Osteoblast (primary cell): ENCODE measurements at places on chromosomes 11 and 22. TPM values are rescaled to one million over a fixed set of nuclear protein-coding genes. Genes with fewer than 3 reads are reported as not detected.

- H3K27ac ChIP-seq: peak overlapping the region; percentile 4
- peaks cover 6% of the 10 kb centered on the region for H3K36me3 ChIP-seq
- no peaks in the 10 kb centered on the region for H3K27me3 ChIP-seq
- peaks cover 7% of the 10 kb centered on the region for H3K4me1 ChIP-seq
These were observed 6.2 kb downstream of the CRYAB start for GRCh38 chr11:111905411-111905810.

GRCh38 chr22:25839755-25840154, 97.8 kb downstream of the MYO18B start:
- DNase-seq: no peak
- no peaks in the 10 kb centered on the region for H3K4me1 ChIP-seq
- no peaks in the 10 kb centered on the region for H3K36me3 ChIP-seq
- no peaks in the 10 kb centered on the region for H3K27me3 ChIP-seq
- H3K4me3 ChIP-seq: no peak overlapping the region
- H3K27ac ChIP-seq: no peak overlapping the region

DNA sequence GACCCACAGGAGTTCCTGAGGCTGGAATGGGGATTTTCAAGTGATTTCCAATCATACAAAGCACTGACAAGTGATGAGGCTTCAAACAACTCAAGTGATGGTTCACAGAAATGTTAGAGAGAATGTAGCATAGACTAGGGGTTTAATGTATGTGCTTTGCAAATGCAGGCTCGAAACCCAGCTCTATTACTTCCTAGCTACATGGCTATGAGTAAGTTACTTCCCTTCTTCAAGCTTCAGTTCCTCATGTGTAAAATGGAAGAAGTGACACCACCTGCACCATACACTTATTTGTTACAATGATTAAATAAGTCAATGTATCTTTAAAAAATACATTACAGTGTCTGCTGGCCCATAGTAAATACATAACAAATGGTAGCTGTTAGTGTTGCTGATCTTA, 139.8 kb downstream of the CCDC81 start:
- H3K27me3 ChIP-seq: no peaks in the 10 kb centered on the region
- H3K4me1 ChIP-seq: peaks cover 51% of the 10 kb centered on the region
- DNase-seq: no peak
- no peaks in the 10 kb centered on the region for H3K36me3 ChIP-seq
- no peak overlapping the region for H3K27ac ChIP-seq
- no peak overlapping the region for H3K4me3 ChIP-seq

- H3K27me3 ChIP-seq: no peaks in the 10 kb centered on the region
- H3K27ac ChIP-seq: no peak overlapping the region
- H3K36me3 ChIP-seq: no peaks in the 10 kb centered on the region
- no peak overlapping the region for H3K4me3 ChIP-seq
- no peaks in the 10 kb centered on the region for H3K4me1 ChIP-seq
These were observed 29.8 kb downstream of the CHORDC1 start for GRCh38 chr11:90192869-90193582.

DNA sequence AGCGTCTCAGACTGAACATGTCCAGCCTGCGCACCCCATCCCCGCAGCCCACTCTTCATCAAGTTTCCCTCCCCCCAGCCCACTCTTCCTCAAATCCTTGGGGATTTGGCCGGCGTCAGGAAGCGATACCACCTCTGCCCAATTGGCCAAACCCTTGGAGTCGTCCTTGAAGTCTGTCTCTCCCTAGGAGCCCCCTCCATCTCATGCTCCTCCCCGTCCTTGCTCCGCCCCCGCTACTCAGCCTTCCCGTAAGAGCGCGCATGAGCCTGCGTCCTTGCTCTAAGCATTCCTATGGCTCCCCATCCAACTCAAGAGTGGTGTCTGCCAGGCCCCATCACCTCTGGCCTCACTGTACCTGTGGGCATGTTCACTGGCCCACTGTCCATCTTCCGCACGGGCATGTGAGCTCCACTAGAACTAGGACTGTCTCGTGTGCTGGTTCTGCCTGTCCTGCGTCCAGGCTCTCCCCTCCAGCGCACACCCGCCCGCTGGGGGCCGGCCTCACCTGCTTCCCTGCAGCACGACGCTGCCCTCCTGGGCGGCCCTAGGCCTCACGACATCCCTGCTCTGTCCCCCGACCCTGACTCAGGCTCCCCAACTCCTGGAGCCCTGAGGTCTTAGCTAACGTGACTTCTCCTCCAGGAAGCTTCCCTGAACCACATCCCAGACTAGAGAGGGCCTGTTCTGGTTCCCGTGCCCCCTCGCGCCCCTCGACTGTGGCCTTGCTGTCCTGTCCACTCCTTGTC, 30.5 kb upstream of the TTLL12 start:
- no peak overlapping the region for H3K4me3 ChIP-seq
- no peaks in the 10 kb centered on the region for H3K36me3 ChIP-seq
- no peaks in the 10 kb centered on the region for H3K4me1 ChIP-seq
- DNase-seq: no peak
- H3K27me3 ChIP-seq: no peaks in the 10 kb centered on the region

The GP1BB gene
- 0.88 and 1.8 TPM in 2 replicates for total RNA-seq

GRCh38 chr11:98545544-98546175, 475.1 kb upstream of the CNTN5 start:
- H3K4me3 ChIP-seq: no peak overlapping the region
- no peaks in the 10 kb centered on the region for H3K36me3 ChIP-seq
- H3K27ac ChIP-seq: no peak overlapping the region

The THRSP gene
- total RNA-seq: not detected in 2 replicates

The VPREB1 gene
- not detected in 2 replicates for total RNA-seq

The ROBO4 gene
- total RNA-seq: 0.36 and 0.59 TPM in 2 replicates

GRCh38 chr22:43330178-43331068, 12.7 kb downstream of the SCUBE1 start:
- DNase-seq: no peak
- H3K4me3 ChIP-seq: no peak overlapping the region
- no peak overlapping the region for H3K27ac ChIP-seq
- no peaks in the 10 kb centered on the region for H3K4me1 ChIP-seq

The MAPK8IP1 gene
- 8.0 and 9.7 TPM in 2 replicates for total RNA-seq

DNA sequence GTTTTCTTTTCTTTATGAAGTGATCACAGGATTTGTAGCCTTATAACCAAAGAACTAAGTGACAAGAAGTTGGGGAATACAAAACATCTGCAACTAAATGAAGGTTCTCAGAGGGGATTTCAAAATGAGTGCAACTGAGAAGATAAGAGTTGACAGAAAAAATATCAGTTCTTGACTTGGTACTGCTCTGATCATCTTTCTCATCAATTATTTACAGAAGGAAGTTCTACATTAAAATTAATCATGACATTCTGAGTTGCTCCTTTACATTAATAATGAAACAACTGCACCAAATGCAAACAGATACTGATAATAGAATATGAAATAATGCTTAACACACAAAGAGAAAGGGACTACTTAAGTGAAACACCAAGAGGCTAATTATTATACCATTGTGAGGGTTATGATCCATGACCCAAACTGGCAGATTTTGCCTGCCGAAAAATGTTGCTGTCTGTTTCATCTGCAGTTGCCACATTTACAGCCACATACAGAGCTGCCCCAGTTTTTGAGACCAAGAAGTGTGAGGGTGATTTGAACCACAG, 561.9 kb upstream of the ANO5 start:
- H3K27me3 ChIP-seq: no peaks in the 10 kb centered on the region
- H3K4me1 ChIP-seq: no peaks in the 10 kb centered on the region
- no peak overlapping the region for H3K27ac ChIP-seq
- H3K4me3 ChIP-seq: no peak overlapping the region

DNA sequence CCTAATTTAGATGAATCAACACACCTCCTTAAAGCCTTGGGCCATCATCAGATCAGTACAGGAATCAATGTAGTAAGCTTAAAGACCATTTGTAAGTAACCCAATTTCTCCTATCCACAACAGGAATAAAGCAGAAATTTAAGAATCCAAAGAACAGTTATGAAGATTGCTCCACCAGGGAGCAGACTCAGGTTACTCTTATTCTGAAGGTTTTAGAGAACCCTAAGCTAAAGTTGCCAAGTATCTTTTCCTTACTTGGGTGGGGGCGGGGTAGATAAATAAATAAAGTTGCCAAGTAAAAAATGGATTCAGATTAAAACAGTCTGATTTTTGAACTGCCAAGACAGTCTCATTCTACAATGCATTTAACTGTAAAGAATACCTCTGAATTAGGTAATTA, 18.1 kb downstream of the CKAP5 start:
- peaks cover 26% of the 10 kb centered on the region for H3K4me1 ChIP-seq
- no peaks in the 10 kb centered on the region for H3K36me3 ChIP-seq
- no peak overlapping the region for H3K4me3 ChIP-seq
- H3K27ac ChIP-seq: no peak overlapping the region
- no peaks in the 10 kb centered on the region for H3K27me3 ChIP-seq
- DNase-seq: no peak

DNA sequence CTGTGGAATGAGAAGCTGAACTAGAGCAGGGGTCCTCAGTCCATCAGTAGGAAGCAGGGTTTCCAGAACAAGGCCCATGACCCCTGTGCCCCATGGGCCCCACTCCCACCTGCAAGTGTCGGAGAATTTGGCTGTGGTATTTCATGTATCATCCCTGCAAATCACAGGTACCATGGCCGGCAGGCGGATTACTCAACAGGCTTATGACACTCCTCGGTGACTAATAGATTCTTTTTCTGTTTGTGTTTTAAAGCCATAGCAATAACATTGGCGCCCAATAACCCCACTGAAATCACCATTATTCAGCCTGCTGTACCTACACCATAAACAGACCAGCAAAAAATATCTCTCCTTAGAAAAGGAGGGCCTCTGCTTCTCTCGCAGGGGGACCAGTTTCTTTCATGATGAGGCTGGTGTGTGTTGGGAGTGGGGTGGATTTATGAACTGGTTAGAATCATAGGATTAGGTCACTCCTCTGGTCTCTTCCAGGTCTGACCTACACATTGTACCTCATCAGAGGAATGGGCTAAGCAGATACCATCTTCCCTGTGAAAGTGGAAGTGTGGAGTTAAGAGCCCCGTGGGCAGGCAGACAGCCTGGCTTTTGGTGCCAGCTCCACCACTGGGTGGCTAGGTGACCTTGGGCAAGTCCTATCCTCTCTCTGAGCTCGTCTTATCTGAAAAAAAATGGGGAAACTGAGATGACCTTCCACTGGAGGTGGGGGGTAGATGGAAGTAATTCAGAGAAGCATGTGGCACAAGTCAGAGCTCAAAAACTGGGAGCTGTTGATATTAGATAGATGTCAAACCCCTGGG, 60.2 kb upstream of the WNT11 start:
- H3K4me3 ChIP-seq: no peak overlapping the region
- H3K27me3 ChIP-seq: peaks cover 20% of the 10 kb centered on the region
- peaks cover 26% of the 10 kb centered on the region for H3K4me1 ChIP-seq
- H3K27ac ChIP-seq: peak overlapping the region; percentile 86
- no peaks in the 10 kb centered on the region for H3K36me3 ChIP-seq
- peak; percentile 95 for DNase-seq

DNA sequence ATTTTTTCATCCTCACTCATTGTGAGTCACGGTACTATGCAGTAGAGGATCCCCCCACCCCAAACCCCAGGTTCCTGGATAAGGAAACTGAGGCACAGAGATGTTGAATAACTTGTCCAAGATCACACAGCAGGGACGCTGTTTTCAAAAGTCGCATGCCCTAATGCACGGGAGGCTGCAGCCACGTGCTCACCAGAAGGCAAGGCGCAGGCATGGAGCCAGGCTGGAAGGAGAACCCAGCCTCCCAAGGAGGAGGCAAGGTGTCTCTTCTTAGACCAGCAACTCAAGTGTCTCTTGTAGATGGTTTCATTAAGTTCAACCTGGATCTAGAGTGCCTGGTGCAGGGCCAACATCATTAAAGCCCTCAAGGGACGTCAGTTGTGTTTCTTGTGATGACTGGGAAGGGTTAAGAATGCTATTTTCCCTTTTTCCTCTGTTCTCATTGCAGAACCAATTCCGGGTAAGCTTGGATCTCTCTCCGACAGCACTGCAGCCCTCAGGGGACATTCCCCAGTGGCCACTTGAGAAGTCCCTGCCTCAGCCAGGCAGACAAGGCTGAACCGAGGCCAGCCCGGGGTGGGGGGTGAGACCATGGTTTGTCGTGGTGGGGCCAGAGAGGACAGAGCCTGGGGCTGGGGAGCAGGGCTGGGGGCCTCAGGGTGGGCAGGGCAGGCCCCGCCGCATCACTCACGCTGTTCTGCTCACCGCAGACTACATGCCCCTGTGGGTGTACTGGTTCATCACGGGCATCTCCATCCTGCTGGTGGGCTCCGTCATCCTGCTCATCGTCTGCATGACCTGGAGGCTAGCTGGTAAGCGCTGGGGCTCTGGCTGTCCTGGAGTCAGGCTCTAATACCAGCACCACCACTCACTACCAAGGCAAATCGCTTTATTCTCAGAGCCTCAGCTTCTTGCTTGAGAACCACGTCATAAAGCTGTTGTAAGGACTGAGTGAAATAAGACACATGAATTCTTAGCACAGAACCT, 15.7 kb downstream of the TMEM121B start:
- no peak overlapping the region for H3K4me3 ChIP-seq
- H3K36me3 ChIP-seq: peaks cover 16% of the 10 kb centered on the region
- DNase-seq: peak; percentile 80
- H3K27me3 ChIP-seq: no peaks in the 10 kb centered on the region
- H3K27ac ChIP-seq: no peak overlapping the region

DNA sequence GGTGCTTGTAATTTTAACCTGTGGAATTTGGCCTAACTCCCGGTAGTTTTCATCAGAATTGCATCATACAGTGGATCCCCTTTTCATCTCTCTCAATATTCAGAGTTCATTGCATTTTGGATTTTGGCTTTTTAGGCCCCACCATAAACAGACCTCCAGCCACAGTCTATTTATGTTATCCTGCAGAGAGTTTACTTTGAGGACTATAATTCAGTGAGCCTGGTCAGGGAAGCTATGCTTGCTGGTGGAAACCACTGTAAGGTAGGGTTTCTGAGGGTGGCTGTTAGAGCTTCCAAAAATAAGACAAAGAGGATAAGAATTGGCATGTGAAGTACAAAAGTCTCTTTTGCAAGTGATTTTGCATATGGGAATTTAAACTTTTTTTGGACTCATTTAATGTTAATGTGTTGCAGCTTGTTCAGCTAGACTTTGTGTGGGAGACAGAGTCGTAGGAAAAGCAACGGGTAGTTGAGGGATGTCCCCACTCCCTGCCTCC, 34.8 kb upstream of the DDI1 start:
- H3K4me1 ChIP-seq: peaks cover 25% of the 10 kb centered on the region
- H3K36me3 ChIP-seq: no peaks in the 10 kb centered on the region
- H3K27me3 ChIP-seq: no peaks in the 10 kb centered on the region
- no peak for DNase-seq
- no peak overlapping the region for H3K4me3 ChIP-seq
- no peak overlapping the region for H3K27ac ChIP-seq

DNA sequence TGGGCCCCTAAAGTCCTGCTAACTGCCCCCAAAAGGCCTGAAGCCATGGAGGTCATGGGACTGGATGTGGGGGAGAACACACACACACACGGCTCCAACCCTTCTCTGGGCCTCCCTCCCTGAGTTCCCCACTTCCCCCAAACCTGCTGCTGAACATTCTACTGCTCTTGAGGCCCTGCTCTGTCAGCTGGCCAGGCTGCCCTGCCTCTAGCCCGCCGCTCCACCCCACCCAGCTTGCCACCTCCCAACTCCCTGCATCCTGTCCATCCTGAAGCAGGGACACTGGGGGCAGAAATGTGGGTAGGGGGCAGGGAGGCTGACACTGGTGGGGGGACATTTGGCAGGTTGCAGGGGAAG, 1.0 kb downstream of the KCNJ4 start:
- no peak overlapping the region for H3K4me3 ChIP-seq
- H3K36me3 ChIP-seq: no peaks in the 10 kb centered on the region
- no peaks in the 10 kb centered on the region for H3K4me1 ChIP-seq
- peak; percentile 78 for DNase-seq
- H3K27me3 ChIP-seq: peaks cover 81% of the 10 kb centered on the region

GRCh38 chr22:50236731-50237409, 8.0 kb downstream of the TUBGCP6 start:
- H3K27me3 ChIP-seq: no peaks in the 10 kb centered on the region
- no peak overlapping the region for H3K4me3 ChIP-seq
- peaks cover 19% of the 10 kb centered on the region for H3K36me3 ChIP-seq
- H3K4me1 ChIP-seq: peaks cover 7% of the 10 kb centered on the region
